ENCODE measurements at places on chromosomes 16 and 17. TPM values are rescaled to one million over a fixed set of nuclear protein-coding genes. Genes with fewer than 3 reads are reported as not detected.

GRCh38 chr16:2512735-2513404 is 882 bp upstream of the ATP6V0C start:
- no peak for DNase-seq

GRCh38 chr16:606656-607307 is 16.9 kb downstream of the RAB40C start:
- DNase-seq = no peak

DNA sequence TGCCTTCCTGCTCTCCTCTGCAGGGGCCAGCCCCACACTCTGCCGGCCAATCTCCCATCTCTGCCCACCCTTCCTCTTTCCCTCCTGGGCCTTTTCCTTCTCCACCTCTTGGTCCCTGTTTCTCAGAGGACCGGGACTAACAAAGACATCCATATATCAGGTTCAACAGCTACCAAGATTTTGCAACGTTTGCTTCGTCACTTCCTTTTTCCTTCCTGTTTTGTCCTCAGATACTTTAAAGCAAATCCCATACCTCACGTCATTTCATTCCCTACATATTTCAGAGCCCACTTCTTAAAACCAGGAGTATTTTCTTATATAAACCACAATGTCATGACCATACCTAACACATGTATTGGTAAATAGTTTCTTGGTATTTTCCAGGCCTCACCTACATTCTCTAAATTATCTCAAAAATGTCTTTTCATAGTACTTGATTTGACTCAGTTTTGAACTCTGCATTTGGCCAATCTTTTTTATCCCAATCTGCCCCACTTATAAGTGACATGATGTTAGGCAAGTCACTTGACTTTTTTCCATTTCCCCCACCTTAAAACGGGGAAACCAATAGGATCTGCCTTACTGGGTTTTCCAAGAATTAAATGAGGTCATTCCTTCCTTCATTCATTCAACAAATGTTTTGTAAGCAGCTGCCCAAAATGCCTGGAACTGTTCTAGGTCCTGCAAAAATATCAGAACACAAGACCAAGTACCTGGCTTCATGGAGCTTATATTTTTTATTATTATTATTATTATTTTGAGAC is 7.2 kb upstream of the USP10 start:
- DNase-seq = no peak

DNA sequence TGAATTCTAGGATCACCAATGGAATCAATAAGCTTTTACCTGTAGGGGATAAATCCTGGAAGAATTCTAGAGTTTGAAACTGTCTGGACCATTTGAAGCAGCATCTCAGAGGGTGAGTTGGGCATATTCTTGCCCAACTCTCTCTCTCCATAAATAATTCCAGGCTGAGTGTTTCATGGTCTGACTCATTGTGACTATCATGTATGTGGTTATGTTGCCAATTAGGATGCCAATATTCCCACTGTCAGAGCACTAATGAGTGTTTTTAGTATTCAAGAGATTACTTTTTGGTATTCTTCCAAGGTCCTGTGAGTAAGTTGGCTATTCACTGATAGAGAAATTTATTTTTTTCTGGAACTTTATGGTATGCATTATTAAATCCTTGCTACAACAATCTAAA is 456.9 kb downstream of the TOX3 start:
- DNase-seq = no peak

- DNase-seq = no peak
Measured at GRCh38 chr17:34652021-34652555, 72.7 kb downstream of the TMEM132E start.

GRCh38 chr17:70523426-70523825 is 354.1 kb downstream of the KCNJ2 start:
- no peak for DNase-seq

GRCh38 chr17:2076087-2076984 is 21.4 kb downstream of the HIC1 start:
- DNase-seq = no peak

GRCh38 chr16:2214719-2214968 is at the start of gene PGP:
Gene PGP, minus strand, starts transcription at chr16:2214840. Its CDS starts 63 bp downstream, at chr16:2214777.
- DNase-seq = no peak

- no peak for DNase-seq
Measured at GRCh38 chr17:74637926-74638325, 14.4 kb upstream of the CD300E start.

GRCh38 chr16:84970447-84971127 is 40.7 kb downstream of the ZDHHC7 start:
- no peak for DNase-seq

- DNase-seq = no peak
Measured at GRCh38 chr17:48368352-48368908, 61.6 kb downstream of the SKAP1 start.

GRCh38 chr16:47578573-47578972 is 117.4 kb downstream of the PHKB start:
- DNase-seq = no peak

DNA sequence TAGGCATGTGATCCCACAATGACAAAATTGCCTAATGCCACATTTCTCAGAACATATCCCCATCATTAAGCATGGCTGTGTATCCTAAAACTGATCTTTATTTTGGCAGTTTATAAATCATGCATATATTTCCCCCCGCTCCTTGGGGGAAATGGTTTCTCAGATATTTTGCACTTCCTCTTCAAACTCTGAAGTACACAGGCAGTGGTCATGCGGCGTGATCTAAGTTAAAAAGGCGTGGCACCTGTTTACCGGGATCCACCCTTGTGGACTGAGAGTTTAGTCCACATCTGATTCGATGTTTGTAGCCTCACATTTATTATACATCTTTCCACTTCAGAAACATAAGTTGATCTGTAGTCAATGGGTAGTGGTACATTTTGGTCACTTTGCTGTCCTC is 51.4 kb downstream of the USP10 start:
- no peak for DNase-seq

DNA sequence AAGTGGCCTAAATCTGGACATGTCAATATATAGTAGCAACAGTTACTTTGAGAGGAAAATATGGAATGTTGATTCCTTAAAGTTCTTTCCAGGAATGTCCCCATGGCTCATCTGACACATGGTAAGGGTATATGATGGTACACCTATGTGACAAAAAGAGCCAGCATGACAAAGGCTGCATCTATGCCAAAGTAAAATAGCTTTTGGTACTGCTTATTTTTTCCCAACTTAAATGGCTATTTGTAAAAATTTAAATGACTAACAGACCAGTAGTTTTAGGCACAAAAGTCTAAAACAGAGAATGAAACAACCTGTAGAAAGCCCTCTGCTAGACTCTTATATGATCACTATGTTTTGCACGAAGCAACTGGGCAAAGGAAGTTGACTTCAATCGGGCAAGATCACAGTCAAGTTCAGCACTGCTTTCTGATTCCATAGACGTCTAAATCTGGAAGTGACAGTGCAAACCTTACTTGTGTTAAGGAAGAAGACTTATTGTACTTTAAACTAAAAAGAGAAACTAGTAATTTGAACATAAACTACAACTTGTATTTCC is 135.1 kb downstream of the SKAP1 start:
- no peak for DNase-seq

- no peak for DNase-seq
Measured at GRCh38 chr16:63896383-63897109, 1225.3 kb downstream of the CDH11 start.

DNA sequence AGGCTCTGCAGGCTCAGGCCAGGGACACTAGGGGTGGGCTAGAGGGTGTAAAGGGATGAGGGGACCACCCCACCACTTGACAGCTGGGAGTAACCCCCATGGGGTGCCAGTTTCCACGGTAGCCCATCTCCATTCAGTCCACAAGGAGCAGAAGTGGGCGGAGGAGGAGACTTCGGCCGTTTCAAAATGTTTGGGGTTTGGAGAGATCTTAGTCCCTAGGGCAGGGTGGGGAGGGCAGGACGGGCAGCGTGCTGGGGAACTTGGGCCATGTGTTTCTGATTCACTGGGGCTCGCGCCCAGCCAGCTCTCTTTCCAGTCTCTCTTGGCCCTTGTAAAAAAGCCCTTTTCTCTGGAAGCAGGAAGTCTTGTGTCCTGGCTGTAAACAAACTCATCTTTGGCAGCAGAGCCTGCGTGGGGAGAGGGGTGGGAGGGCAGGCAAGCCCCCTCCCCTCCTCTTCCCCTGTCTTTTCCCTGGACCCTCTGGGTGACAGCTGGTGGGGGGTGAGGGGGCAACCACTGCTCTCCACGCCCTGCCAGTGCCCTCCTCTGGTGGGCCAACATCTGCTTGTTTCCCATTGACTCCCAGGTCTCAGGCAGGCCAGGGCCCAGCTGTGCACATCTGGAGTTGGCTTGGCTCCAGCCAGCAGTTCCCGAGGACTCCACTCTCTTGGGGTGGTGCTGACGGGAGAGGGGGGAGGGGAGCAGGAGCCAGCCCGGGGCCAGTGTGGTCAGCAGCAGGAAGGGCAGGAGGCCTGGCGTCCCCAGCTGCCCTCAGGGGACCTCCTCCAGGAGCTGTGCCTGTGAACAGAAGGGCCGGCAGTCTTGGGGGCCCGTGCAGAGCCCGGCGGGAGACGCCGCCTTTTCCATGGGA is 8.1 kb downstream of the CYGB start:
- peak; percentile 73 for DNase-seq

Gene IL17C
- not detected for polyA plus RNA-seq

Gene MARVELD3
- 0.22 TPM for polyA plus RNA-seq

Gene SLC16A11
- 0.33 TPM for polyA plus RNA-seq

Gene DPEP3
- not detected for polyA plus RNA-seq

Gene CD2BP2
- 33.0 TPM for polyA plus RNA-seq

Gene SOST
- not detected for polyA plus RNA-seq

Gene HOXB8
- 0.19 TPM for polyA plus RNA-seq

Gene TK1
- polyA plus RNA-seq = 17.8 TPM

Gene TMIGD1
- not detected for polyA plus RNA-seq

Gene HBQ1
- polyA plus RNA-seq = 1.4 TPM

Gene SDK2
- 27.2 TPM for polyA plus RNA-seq

Gene KRT17
- 0.71 TPM for polyA plus RNA-seq

Gene KRT33A
- not detected for polyA plus RNA-seq
